NCI-H526 (cell line): ENCODE measurements at places on chromosomes 13 and 19.

DNA sequence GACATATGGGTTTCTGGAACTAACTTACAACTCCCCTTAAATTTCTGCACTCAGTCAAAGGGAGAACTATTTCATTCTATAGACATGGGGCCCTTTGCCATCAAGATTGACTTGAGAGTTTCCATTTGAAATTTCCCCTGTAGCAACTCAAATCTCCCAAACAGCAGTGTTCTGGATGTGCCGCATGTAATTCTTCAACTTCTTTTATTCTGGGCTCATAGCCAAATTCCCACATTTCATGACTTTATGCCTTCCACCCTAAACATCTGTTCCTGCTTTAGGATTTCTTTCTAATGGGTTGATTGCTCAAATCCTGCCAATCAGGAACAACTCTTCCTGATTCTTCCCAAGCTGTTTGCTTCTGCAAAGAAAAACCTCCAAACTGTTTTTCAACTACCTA is 336.0 kb downstream of the TBC1D4 start:
- no peak for DNase-seq

DNA sequence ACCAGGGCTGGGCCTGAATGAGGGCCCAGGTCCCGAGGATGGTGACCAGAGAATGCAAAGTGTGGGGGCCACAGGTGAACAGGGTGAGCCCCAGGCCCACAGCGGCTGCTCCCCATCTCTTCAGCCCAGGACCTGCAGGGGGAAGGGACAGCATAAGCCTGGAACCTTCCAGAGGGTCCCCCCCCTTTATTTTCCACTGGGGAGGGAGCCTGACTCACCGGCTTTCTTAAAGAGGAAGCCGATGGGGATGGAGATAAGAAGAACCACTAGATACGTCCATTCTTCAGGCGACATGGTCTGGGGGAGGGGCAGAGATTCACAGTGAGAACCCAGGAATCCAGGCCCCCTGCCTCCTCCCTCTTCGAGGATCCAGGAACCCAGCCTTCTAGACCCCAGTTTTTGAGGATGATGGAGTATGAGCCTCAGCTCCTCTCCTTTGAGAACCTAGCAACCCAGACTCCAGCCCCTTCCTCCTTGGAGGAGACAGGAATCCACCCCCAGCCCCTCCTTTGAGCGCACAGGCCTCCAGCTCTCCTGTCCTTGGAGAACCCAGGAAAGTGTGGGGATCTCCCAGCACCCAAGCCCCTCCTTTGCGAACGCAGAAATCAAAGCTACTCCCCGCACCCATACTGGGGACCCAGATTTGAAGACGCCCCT is 1.0 kb downstream of the MBOAT7 start:
- DNase-seq: peak; percentile 61

GRCh38 chr19:3357271-3357991 is 9.0 kb upstream of the NFIC start:
- no peak for DNase-seq

DNA sequence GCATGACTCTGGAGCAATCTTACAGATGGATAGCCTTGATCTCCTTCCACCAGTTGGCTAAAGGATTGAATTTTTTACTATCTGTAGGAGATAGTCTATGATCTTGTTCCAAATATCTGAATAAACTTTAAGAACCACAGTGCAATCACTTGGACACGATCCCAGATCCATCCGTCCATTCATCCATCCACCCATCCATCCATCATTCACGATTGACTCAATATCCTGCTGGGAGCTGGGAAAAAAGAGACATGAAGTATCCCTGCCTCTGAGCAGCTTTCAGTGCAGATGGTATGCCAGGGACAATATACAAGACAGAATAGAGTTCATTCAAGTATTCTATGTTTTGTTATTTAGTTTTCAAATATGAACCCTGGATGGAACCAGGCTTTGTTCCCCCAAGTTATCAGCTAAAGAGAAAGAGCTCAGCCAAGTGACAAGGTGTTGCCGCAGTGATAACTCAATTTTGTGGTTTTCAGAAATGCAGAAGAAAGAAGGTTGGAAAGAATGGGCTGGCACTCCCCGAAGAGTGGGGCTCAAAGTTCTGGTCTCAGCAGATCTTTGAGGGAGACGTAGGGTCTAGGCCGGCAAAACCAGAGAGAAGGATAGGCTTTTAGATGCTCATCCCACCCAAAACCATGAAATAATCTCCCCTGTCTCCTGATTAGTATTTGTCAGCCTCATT is 66.3 kb downstream of the IRS2 start:
- DNase-seq: no peak

DNA sequence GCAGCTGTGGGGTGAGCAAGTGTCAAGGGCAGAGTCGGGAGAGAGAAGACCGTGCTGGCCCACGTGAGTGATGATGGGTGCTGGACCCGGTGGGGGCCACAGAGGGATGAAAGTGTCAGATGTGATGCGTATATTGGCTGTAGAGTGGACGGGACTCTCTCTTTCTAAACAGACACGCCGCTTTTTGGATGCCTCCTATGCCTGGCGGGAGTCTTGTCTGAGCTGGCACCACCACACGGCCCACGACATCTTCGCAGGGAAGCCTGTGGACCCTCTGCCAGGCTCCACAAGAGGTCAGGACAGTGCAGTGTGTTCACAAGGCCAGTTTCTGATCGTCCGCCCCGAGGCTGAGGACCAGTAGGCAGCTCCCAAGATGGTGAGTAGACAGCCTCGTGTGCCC is 12.9 kb upstream of the MRI1 start:
- DNase-seq: no peak

DNA sequence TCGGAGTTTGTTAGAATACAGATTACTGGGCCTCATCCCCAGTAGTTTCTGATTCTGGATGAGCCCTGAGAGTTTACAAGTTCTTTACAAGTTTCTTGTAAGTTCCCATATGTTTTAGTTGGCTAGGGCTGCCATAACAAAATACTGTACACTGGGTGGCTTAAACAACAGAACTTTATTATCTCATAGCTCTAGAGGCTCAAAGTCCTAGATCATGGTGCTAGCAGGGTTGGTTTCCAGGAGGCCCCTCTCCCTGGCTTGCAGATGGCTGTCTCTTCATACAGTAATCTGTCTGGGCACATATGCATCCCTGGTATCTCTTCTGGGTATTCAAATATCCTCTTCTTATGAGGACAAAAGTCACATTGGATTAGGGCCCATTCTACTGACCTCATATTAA is 167.2 kb downstream of the KLF5 start:
- no peak for DNase-seq

DNA sequence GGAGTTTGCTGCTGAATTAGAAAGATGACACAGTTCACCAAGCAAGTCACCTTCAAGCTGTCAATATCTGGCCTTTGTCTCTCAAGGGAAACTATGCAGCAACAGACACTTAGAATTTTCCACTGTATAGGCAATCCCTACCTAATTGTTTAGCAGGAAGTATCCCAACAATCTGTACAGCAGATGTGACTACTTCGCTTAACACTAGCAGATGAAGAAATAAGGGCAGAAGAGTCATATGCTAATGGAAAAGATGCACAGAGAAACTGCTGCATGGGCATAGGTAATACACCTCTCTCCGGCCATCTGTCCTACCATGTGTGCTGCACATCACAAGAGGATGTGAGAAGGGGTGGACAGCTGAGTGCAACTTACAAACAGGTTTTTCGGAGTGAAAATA is 851.2 kb downstream of the PCDH9 start:
- DNase-seq: no peak

GRCh38 chr13:51618626-51619025 is 34.4 kb downstream of the WDFY2 start:
- no peak for DNase-seq

GRCh38 chr13:112249644-112250610 is 126.2 kb upstream of the SPACA7 start:
- DNase-seq: no peak

DNA sequence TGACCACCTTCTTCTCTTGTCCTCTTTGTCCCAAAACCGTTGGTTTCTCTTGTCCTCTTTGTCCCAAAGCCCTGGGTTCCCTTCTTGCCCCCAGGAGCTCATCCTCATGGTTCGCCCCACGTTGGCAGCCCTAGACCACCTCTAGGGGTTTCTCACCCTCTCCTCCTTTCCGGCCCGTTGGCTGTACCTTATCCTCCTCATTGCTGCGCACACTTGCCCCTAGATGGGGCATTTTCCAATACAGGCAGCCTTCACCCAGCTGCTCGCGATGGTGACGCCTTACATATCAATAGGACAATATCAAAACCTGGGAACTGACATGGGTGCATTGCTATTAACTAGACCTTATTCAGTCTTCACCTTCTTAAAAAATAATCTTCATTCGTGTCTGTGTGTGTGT is 86.5 kb downstream of the IPO5 start:
- DNase-seq: no peak

- DNase-seq: no peak
Observed at GRCh38 chr13:48712141-48712540, 58.4 kb downstream of the CYSLTR2 start.

DNA sequence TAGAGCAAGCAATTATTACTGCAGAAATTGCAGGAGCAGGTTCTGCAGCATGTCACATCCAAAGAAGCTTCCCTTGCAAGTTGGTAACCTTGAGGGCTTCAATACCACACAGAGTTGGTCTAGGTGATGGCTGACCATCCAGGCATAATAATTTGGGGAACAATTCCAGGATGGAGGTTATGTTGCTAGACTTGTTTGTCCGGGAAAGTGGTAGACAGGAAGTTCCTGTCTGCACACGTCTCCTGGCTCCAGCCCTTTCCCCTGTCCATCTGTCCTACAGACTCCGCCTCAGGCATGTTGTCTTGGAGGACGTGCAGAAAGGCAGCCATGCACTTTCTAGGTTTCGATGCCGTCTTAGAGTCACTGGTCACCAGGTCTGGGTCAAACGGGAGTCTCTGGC is 26.0 kb downstream of the DPRX start:
- no peak for DNase-seq

- DNase-seq: no peak
Observed at GRCh38 chr13:77033717-77034302, 6.9 kb upstream of the FBXL3 start.

DNA sequence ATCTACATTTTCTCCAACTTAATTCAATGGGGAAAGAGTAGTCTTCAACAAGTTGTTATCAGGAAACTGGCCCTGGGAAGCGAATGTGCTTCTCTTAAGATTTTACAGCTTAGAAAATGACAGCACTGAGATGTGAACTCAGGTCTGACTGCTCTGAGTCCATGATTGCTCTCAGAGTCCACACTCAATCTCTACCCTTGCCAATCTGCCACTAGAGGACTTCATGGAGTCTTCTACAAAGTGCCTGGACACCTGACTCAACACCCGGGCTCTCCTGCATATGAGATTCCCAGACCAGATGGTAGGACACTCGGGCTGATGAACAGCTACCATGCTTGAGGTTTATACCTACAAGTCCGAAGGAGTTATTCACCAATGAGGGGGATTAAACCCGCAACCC is 74.8 kb downstream of the ABCC4 start:
- no peak for DNase-seq

- DNase-seq: no peak
Observed at GRCh38 chr19:5993201-5993600, 15.3 kb upstream of the RANBP3 start.

GRCh38 chr13:24851546-24851945 is 87.6 kb downstream of the RNF17 start:
- no peak for DNase-seq

GRCh38 chr19:3133793-3134116 is 2.1 kb upstream of the GNA15 start:
- DNase-seq: no peak

DNA sequence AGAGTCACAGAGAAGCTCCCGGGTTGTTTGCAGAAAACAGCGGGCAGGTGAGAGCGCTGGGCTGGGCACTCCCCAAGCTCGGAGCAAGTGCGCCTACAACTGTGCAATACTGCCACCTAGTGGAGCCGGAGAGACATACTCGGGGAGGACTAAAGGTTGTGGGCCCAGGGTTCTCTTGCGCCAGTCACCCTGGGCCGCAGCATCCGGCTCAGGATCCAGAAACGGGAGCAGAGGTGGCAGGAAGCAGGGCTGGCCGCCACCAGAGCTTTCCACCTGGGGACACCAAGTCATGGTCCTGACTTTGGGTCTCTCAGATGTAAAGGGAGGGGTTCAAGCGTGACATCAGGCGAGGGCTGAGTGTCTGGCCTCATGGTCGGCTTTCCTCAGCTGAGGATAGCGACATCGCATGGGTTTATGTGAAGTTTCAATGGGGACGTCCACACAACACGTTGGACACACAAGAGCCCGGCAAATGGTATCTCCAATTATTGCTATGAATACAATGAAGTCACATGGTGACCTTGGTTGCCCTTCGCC is 11.2 kb upstream of the KLK4 start:
- peak; percentile 96 for DNase-seq

DNA sequence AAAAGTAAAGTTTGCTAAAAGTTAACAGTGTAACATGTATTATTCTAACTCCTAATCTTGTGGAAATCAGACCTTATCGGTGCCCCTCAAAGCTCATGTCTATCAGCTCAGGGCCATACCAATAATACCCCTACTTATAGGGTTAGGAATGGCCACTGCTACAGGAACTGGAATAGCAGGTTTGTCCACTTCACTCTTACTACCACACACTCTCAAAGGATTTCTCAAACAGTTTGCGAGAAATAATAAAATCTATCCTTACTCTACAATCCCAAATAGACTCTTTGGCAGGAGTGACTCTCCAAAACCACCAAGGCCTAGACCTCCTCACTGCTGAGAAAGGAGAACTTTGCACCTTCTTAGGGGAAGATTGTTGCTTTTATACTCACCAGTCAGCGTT is 1677.7 kb downstream of the OLFM4 start:
- no peak for DNase-seq

DNA sequence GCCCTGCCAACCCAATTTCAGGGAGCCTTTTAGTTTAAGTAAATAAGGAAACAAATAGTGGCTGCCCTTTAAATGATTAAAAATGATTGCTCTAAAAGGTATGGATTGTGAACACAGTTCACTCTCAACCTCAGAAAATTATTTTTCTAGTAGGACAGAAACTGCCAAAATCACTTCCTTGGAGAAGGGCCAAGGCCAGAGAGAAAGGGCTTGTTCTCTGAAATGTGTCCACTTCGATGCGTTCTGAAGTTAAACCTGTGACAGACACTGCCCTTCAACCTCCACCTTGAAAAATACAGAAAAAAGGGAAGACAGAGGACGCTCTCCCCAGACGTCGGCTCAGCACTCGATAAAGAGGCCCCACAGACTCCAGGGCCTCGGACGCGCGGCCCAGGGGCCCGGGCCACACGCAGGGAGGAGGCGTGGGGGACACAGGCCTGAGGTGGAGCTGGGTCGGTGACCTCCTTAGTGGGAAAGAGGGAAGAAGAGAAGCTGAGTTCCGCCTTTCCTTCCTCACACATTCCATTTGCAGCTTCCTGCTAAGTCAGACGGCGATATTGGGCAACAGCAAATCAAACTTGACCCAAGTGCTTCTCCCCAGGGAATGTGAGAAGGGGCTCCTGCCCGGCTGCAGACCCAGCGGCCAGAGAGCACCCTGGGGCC is 63.6 kb downstream of the RASA3 start:
- DNase-seq: no peak

DNA sequence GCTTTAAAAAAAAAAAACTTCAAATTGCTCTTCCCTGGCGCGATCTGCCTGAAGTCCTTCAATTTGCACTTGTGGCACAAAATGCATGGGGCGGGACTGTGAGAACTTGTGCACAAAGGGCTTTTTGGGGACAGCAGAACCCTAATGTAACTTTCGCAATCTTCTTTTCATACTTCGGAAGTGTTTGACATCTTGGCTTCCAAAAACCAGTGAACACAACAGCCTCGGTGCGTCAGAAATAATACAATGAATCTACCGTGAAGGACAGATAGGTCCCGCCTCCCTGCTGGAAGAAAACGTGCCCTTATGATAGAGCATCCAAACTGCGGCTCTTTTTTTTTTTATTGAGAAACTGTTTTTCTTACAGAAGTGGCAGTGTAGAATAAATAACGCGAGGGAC is 36.6 kb downstream of the KLF2 start:
- DNase-seq: no peak
